ENCODE measurements at places on chromosomes 5 and 9.

DNA sequence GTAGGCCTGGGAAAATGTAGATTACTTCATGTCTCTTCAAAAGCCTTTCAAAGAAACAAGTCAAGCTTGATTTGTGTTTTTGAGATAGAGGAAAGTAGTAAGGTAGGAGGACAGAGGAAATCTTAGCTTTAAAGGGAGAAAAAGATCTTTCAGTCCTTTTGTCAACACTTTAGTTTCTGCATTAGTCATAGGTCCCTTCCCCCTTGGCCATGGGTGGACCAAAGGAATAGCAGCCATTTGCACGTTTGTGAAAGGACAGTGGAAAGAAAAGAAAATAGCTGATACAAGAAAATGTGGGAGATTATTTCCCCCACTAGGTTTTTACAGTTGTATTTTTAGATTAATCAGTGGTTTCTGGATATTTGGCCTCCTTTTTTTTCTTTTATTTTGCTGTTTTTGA lies 121.9 kb upstream of the GRHPR start:
- no peak for DNase-seq

DNA sequence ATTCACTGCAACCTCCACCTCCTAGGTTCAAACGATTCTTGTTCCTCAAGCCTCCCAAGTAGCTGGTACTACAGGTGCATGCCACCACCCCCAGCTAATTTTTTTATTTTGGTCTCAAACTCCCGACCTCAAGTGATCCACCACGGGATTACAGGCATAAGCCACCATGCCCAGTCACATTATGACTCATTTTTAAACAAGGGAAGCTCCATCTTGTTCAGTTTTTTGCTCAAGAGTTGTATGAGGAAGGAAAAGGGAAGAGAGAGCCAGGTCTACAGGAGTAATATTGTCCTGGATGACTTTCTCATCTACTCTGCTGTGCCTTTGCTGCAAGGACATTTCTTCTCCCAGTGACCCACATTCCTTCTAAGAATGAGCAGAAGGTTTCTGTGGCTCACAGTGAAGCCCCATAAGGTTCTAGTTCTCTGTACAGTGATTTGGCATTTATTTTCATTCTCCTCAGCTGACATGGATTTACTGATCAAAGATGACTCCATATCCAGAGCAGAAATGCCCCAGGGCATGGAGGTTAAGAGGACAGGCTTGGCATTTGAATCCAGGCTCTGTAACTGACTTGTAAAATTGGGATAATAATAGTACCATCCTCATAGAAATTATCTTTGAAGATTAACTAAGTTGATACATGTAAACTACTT lies 153.5 kb downstream of the CDH6 start:
- no peak for DNase-seq

- DNase-seq: no peak
These were observed 7.0 kb upstream of the SIL1 start for GRCh38 chr5:139205124-139205523.

DNA sequence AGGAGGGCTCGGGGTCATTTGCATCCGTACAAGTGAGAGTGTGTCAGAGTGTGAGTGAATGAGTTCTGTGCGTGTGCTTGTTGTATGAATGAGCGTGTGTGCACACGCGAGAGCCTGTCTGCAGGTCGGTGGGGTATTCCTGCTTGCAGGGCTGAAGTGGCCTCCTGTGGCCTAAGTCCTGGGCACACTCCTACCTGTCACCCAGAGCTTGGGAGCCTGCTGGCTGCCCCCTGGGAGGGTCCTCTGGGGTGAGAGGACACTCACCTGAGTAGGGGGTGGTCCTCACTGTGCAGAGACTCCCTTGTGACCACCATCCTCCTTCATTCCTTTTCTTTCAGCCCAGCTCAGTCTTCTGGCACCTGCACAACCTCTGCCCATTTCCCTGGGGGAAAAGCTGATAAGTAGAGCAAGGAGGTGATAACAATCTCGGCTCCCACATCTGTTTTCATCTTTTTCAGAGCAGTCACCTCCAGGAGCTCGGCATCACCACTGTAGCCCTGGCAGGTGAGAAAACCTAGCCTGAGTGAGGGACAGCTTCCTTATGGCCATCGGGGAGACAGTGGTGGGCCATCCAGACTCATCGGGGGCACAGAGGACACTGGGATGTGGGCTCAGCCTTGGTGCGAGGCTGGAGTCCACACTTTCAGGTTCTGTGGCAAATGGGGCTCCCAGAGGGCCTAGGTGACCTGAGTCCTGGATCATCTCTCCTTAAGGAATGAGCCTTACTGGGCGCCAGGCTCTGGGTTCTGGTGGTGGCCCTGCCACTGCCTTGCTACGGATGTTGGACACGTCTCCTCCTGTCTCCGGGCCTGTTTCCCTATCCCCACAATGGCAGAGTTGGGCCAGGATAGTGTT lies 38.7 kb upstream of the SYNPO start:
- DNase-seq: no peak

DNA sequence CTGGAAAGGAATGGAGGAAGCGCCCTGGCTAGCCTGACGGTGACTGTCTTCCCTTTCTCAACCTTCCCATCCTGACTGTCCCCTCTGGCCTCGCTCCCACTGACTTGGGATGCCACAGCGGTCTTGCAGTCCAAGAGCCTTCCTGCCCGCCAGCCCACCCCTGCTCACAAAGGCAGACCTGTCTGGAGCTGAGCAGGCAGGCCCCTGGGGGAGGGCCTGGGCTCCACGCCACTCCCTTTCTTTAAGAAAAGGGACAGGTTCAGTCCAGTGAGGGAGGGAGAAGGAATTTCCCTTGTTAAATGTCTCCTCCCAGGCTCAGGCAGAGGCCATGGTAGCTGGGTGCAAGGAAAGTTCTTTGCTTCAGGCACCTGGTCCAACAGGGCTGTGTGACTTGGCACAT lies 18.1 kb downstream of the FGF1 start:
- DNase-seq: no peak
